Psoas muscle (tissue), 8 donors: ENCODE measurements at places on chromosomes 12 and 14. TPM values are rescaled to one million over a fixed set of nuclear protein-coding genes. Genes with fewer than 3 reads are reported as not detected.

- DNase-seq = no peak
Observed at GRCh38 chr14:97196336-97196735, 399.2 kb downstream of the VRK1 start.

Gene SERPINA3
- total RNA-seq = 20.9 TPM

Gene KCNK10
- not detected for total RNA-seq

Gene TRIM9
- 1.3 TPM for total RNA-seq
